ENCODE measurements at places on chromosomes 3 and 15. TPM values are rescaled to one million over a fixed set of nuclear protein-coding genes. Genes with fewer than 3 reads are reported as not detected.

SKOR1 gene
- 0.64 TPM for total RNA-seq

DNA sequence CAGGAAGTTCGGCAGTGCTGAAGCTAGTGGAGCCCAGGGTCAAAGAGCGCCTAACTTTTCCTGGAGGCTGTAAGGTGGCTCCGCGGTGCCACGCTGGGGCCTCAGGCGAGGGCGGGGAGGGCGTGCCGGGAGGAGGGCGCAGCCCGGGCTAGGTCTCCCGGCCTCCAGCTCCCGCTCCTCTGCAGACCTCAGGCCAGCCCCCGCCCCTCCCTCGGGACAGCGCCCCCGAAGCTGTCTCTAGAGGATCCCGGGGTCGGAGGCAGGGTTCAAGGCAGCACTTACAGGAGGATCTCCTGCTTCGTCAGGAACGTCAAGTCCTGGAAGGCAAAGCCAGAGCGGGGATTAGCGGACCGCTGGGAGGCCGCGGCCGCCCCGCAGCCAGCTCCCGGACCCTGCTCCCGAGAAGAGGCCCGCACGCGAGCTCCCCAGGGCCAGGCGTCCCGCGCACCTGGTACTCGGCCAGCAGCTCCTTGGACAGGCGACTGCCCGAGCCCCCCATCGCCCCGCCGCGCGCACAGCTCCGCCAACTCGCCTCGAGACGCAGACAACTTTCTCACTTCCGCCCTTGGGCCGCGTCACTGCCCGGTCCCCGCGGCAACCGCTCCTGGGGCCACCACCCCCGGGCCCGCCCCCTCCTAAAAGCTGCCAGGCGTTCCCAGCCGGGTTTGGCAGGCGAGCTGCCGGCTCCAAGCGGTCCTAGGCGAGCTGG lies at the start of gene CIB1:
Gene CIB1 (minus strand): TSS at position 555 of the 709 bp plus-strand sequence. CDS start 56 bp downstream, at position 499.
- H3K4me3 ChIP-seq = peak within 1 kb of the TSS; percentile 87
- peak within 1 kb of the TSS; percentile 97 for H3K27ac ChIP-seq
- H3K36me3 ChIP-seq = peaks cover 48% of the 10 kb centered on the region
- H3K4me1 ChIP-seq = peaks cover 50% of the 10 kb centered on the region
- H3K27me3 ChIP-seq = no peaks in the 10 kb centered on the region

CELF6 gene
- 2.2 TPM for total RNA-seq

DNA sequence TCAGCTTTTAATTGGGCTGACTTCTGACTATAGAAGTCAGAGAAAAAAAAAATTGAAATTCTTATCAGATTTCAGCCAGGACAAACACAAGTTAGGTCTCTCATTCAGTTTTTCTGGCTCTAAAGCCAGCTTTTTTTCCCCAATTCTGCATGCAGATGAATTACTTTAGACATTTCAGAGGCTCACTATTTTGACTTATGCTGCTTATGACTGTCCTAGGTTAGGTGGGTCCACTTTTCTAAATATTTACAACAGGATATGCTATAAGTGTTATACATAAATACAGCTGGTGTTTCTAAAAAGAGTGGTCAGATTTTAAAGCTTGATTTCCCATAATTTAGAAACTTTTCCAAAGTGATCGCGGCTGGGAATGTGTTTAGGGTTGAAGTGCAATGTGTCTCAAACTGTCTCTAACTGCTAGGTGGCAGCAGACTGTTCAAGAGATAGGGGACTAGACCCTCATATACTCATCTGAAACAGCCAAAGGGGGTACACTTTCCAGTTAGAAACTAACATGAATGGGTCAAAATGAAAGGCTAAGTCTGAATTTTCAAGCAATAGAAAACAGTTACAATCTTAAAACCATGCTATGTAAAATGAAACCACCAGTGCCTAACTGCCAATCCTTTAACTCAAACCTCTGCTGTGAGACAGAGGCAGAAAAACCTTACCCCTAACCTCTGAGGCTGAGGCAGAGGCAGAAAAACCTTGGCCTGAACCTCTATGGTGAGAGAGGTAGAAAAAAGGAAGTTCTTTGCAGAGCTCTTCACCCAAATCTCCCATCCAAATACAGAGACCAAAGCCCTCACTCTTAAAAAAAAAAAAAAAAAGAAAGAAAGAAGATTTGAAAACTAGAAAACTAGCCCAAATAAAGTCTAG lies 596.0 kb downstream of the NTRK3 start:
- no peaks in the 10 kb centered on the region for H3K36me3 ChIP-seq
- no peaks in the 10 kb centered on the region for H3K27me3 ChIP-seq
- H3K4me1 ChIP-seq = no peaks in the 10 kb centered on the region
- no peak overlapping the region for H3K4me3 ChIP-seq
- H3K27ac ChIP-seq = no peak overlapping the region
- no peak for DNase-seq

DNA sequence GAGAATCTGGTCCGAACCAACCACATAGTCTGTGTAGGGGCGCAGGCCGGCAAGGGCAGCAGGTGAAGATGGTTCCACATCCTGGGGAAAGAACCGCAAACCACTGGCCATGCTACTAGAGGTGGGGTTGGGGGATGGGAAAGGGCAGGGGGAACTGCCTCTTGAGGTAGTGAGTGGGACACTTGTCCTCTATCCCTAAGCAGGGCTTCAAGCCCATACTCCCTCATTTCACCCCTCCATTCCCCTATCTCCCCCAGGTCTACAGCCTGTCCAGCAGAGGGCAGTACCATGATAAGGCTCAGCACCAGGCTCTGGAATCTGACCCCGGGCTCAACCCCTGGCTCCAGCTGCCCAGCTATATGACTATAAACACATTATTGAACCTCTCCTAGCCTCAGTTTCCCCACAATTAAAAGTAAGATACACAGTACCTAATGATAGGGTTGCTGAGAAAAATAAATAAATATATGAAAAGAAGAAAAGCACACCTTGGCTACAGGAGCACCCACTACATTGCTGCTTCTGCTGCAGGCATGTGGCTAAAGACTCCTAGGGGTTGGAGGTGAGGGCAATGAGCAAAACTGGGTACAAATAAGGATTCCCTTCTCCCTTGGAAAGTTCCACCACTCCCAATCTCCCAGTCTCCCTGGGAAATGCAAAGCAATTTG lies 6.3 kb downstream of the GORASP1 start:
- peaks cover 42% of the 10 kb centered on the region for H3K4me1 ChIP-seq
- H3K27ac ChIP-seq = no peak overlapping the region
- DNase-seq = no peak
- no peaks in the 10 kb centered on the region for H3K27me3 ChIP-seq
- H3K36me3 ChIP-seq = peaks cover 49% of the 10 kb centered on the region
- no peak overlapping the region for H3K4me3 ChIP-seq

ZNF35 gene
- 13.9 TPM for total RNA-seq

DNA sequence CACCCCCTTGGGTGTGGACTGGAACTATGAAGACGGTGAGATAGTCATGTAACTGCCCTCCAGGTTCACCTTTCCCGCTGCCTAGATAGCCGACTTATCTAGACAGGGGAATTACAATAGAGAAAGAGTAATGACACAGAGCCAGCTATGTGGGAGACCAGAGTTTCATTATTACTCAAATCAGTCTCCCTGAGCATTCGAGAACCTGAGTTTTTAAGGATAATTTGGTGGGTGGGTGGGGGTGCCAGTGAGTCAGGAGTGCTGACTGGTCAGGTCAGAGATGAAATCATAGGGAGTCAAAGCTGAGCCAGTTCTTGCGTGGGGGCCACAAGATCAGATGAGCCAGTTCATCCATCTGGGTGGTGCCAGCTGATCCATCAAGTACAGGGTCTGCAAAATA lies 19.7 kb upstream of the DNAJC19 start:
- DNase-seq = no peak
- no peak overlapping the region for H3K4me3 ChIP-seq
- H3K4me1 ChIP-seq = no peaks in the 10 kb centered on the region
- H3K27ac ChIP-seq = no peak overlapping the region

GRCh38 chr3:89644716-89645115 lies 537.3 kb downstream of the EPHA3 start:
- H3K27ac ChIP-seq = no peak overlapping the region
- H3K4me1 ChIP-seq = no peaks in the 10 kb centered on the region
- no peak overlapping the region for H3K4me3 ChIP-seq
- H3K27me3 ChIP-seq = no peaks in the 10 kb centered on the region

DNA sequence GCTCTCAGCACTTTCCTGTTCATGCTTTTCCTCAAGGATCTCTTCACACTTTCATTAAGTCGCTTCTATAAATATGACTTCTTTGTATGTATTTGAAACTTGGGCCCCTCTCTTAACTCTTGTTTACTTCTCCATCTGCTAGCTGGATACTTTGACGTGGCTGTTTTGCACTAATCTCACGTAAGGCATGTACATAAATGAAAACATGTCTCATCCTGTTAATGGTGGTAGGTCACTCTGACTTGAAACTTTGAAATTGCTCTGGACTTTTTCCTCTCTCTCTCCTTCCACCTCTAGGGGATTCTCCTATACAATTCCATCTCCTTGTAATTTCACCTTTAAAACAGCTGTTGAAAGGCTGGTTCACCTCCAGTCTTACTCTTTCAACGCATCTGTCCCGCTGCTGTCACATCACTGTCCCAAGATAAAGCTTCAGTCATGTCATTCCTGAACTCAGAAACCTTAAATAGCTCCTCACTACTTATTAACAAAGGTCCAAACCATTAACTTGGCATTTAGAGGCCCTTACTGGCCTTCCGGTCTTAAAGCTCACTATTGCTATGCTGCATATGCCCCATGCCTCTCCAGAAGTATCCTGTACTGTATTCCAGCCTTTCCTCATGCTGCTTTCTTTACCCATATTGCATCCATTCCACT lies 1.2 kb downstream of the BLOC1S6 start:
- H3K36me3 ChIP-seq = peaks cover 19% of the 10 kb centered on the region
- H3K27ac ChIP-seq = peak overlapping the region; percentile 100
- DNase-seq = no peak
- H3K4me3 ChIP-seq = peak overlapping the region; percentile 99

DNA sequence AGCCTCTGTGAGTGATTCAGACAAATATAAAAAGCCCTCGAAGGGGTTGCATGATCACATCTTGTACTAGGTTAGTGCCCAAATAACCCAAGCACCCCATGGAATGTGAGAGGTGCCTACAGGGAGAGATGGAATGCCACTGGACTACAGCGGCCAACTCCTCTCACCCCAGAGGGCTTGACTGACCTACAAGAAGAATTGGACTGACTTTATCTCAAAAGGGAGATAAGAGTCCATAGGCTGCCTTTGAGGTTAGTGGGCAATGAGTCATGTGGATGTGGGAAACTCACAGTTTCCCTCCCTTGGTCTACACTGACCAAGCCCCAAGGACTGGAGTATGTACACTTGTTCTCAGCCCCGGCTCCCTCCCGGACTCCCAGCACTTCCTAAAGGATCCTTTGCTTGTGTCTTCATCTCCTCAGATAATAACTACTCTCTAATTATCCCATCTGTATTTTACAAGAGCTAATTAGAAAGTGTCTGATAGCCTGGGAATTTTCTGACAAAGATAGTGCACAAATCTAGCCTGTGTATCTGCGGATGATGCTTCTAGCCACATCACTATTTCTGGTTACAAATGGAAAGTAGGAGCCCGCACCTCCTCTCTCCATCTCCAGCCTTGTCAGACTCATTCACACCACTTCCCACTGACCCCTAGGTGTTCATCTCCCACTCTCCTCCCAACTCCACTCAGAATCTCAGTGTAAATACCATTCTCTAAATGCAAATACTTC lies 547.8 kb upstream of the TBL1XR1 start:
- H3K4me1 ChIP-seq = peaks cover 5% of the 10 kb centered on the region
- no peak overlapping the region for H3K27ac ChIP-seq
- no peaks in the 10 kb centered on the region for H3K36me3 ChIP-seq
- no peak overlapping the region for H3K4me3 ChIP-seq

CACNA2D2 gene
- total RNA-seq = 0.53 TPM

DNA sequence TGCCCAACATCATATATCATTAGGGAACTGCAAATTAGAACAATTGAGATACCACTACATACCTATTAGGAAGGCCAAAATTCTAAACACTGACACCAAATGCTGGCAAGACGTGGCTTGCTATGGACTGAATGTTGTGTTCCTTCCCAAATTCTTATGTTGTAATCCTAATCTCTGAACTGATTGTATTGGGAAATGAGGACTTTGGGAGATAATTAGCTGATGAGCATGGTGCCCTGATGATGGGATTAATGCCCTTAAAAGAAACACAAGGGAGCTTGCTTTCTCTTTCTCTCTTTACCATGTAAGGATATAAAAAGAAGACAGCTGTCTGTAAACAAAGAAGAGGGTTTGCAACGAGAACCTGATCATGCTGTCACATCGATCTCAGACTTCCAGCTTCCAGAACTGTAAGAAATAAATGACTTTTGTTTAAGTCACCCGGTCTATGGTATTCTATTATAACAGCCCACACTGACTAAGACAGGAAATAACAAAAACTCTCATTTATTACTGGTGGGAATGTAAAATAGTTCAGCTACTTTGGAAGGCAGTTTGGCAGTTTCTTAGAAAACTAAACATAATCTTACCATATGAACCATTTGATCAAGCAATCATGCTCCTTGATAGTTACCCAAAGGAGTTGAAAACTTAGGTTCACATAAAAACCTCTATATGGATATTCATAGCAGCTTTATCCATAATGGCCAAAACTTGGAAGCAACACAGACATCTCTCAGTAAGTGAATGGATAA lies 458.3 kb upstream of the CBLB start:
- no peak for DNase-seq
- no peak overlapping the region for H3K27ac ChIP-seq
- H3K4me3 ChIP-seq = no peak overlapping the region
- H3K36me3 ChIP-seq = no peaks in the 10 kb centered on the region

DNA sequence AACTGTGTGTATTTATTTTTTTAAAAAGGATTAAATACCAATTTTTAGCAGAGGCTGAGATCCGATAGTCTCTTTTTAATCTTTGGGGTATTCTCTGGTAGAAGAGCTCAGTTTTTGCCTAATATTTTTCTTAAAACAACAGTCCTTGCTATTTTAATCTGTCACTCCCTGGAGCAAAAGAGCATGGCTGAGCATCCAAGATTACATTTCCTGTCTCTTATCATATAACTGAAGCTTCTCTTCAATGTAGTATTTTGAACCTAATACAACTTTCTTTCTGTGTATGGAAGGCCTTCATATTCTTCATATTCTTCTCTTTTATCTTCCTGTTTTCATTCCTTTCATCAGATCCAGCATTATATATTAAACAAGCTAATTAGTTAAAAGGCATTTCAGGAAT lies 293.7 kb downstream of the NSUN3 start:
- H3K4me1 ChIP-seq = no peaks in the 10 kb centered on the region
- H3K27me3 ChIP-seq = no peaks in the 10 kb centered on the region
- no peak for DNase-seq

ARPIN gene
- total RNA-seq = not detected

- H3K27me3 ChIP-seq = no peaks in the 10 kb centered on the region
- H3K4me3 ChIP-seq = no peak overlapping the region
- DNase-seq = no peak
- H3K36me3 ChIP-seq = no peaks in the 10 kb centered on the region
- peaks cover 21% of the 10 kb centered on the region for H3K4me1 ChIP-seq
These were observed 105.3 kb downstream of the CD47 start for GRCh38 chr3:107985496-107985895.

GRCh38 chr3:198079771-198080520 lies 119.9 kb downstream of the LMLN start:
- H3K4me3 ChIP-seq = peak overlapping the region; percentile 89
- peaks cover 11% of the 10 kb centered on the region for H3K4me1 ChIP-seq
- DNase-seq = no peak
- H3K36me3 ChIP-seq = peaks cover 1% of the 10 kb centered on the region

GRCh38 chr15:100020189-100020588 lies 287.0 kb upstream of the LYSMD4 start:
- no peaks in the 10 kb centered on the region for H3K4me1 ChIP-seq
- H3K4me3 ChIP-seq = no peak overlapping the region
- no peak for DNase-seq
